ENCODE measurements at places on chromosomes 2 and 18.

GRCh38 chr2:53646788-53647187, 120.8 kb upstream of the CHAC2 start:
- H3K4me3 ChIP-seq, result no peak overlapping the region
- no peaks in the 10 kb centered on the region for H3K27me3 ChIP-seq
- no peak for DNase-seq
- H3K36me3 ChIP-seq, result no peaks in the 10 kb centered on the region
- no peaks in the 10 kb centered on the region for H3K4me1 ChIP-seq

DNA sequence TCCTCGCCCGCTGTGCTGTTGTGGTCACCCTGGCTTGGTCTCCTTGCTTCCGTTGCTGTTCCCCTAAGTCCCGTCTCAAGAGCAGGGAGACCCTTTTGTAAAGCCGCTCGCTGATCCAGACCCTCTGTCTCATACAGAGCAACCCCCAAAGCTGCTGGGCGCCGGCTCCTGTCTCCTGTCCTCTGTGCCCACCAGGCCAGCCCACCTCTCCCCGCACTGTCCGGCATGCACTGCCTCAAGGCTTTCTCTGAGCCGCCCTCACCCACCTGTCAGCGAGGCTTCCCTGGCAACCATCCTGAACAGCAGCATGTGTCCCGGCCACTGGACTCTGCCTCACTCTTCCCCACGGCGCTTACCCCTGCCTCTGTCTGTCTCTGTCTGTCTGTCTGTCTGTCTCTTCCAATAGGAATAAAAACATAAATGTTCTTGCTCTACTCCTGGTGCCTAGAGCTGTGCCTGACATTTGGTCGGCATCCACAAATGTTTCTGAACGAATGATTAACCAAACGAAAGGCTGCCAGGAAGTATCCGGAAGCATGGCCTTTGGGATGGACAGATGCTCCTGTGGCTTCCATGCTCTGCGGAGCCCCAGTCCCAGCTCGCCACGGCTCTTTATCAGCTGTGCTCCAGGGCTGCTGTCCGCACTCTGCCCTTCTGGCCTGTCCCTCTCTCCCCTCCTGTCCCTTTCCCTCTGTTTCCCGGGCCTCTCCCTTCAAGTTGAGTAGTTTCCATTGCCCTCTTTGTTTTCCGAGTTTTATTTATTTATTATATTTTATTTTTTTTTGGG, 7.8 kb downstream of the COLEC11 start:
- H3K4me1 ChIP-seq, result peaks cover 14% of the 10 kb centered on the region
- DNase-seq, result no peak

DNA sequence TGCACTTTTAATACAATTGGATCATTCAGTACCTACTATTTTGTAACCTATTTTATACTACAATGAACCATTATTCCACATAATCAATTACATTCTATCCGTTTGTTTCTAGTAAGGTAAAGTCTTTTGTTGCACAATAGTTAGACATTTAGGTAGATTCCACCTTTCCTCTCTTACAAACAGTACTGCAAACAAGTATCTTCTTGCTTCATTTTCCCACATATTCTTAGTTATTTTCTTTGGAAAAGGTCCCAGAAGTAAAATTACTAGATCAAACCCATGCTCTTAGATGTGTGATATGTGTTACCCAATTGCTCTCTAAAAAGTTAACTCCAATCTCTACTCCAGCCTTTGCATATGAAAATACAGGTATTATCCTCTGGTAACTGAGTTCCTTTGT, 49.6 kb downstream of the SPIRE1 start:
- no peak overlapping the region for H3K27ac ChIP-seq
- H3K27me3 ChIP-seq, result no peaks in the 10 kb centered on the region

- H3K4me3 ChIP-seq, result no peak overlapping the region
- H3K27me3 ChIP-seq, result no peaks in the 10 kb centered on the region
- H3K4me1 ChIP-seq, result no peaks in the 10 kb centered on the region
- no peaks in the 10 kb centered on the region for H3K36me3 ChIP-seq
- DNase-seq, result no peak
- H3K27ac ChIP-seq, result no peak overlapping the region
These were observed 16.9 kb downstream of the EML6 start for GRCh38 chr2:54740333-54740732.

DNA sequence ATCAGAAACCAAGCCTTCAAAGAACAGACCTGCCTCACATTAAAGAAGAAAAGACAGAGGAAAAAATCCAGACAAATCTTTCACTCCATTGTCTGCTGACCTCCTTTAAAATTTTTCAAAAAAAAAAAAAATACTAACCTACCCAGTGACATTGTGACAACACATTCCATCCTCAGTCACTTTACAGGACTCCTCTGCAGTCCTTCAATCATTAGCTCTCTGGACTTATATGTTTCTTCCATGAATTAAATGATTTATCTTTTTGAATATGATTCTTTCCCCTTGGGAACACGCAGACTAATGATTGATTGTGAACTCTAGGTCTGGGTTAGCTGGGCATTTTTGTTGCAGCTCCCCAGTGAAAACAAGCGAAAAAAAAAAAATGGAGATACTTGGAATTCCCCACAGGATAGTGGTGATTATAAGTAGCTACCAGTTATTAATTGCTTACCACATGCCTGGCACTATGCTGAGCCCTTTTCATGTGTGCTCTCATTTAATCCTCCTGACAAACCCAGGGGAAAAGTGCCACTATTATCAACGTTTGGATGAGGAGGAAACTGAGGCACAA, 261.3 kb upstream of the NCKAP5 start:
- no peak for DNase-seq
- H3K4me3 ChIP-seq, result no peak overlapping the region
- H3K4me1 ChIP-seq, result no peaks in the 10 kb centered on the region
- H3K27ac ChIP-seq, result no peak overlapping the region
- H3K27me3 ChIP-seq, result peaks cover 11% of the 10 kb centered on the region
- no peaks in the 10 kb centered on the region for H3K36me3 ChIP-seq

- no peaks in the 10 kb centered on the region for H3K36me3 ChIP-seq
- H3K27me3 ChIP-seq, result peaks cover 2% of the 10 kb centered on the region
- no peak overlapping the region for H3K27ac ChIP-seq
- H3K4me1 ChIP-seq, result no peaks in the 10 kb centered on the region
These were observed 220.6 kb upstream of the COPS8 start for GRCh38 chr2:236865052-236865451.

DNA sequence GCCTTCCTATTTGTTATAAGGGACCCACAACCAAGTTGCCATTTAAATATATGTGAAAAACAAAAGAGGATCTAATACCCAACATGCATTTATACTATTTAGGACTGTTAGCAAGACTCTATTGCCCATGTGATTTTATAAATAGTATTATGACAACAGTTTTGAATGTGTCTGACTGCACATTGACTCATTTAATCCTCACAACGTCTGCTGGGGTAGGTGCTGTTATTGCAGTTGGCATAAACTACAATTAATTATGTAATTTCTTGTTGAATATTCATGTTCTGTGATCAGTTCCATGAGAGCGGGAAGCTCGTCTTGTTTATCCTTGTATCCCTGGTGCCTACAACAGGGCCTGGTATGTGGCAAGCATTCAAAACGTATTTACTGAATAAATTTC, 53.7 kb downstream of the SH2D6 start:
- H3K4me1 ChIP-seq, result no peaks in the 10 kb centered on the region
- H3K36me3 ChIP-seq, result no peaks in the 10 kb centered on the region
- H3K27me3 ChIP-seq, result no peaks in the 10 kb centered on the region
- H3K4me3 ChIP-seq, result no peak overlapping the region
- no peak for DNase-seq

DNA sequence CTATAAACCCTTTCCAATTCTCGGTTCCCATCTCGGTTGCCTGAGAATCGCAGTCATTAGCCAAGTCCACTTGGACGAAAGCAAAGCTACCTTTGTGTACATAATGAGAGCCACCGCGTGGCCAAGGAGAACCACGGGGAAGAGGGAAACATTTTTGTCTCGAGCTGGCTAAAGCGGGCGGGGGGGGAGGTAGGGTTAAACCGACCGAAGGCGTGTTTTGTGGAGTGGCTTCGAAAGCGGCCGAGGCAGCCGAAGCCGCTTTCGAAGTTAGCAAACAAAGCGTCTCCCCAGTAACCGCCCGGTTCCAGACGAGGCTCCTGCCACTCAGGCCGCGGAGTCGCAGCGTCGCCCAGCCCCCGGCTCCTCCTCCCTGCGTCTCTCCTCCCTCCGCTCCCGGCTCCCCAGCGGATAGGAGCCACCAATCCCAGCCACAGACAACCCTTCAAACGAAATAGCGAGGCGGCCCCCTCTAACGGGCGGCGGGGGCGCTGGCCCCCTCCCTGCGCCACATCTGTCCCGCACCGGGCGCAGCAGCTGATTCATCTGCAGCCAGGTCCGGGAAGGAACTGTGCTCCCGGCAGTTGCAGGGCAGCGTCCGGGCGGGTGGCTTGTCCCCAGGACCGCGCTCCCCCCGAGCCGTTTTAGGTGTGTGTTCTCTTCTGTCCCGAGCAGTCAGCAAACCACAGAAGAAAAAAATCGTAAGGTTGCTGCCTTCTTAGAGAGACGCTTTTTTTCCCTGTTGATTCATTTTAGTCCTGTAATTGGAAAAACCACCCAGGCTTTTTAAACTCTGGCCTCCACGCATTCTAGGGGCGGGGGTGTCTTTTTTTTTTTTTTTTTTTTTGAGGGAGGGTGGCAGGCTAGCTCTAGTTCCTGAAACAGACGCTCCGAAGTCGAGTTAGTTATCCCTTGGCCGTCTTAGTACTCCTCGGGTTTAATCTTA, 1.8 kb upstream of the TGIF1 start:
- H3K4me1 ChIP-seq, result peaks cover 30% of the 10 kb centered on the region
- H3K27ac ChIP-seq, result peak overlapping the region; percentile 98
- H3K36me3 ChIP-seq, result peaks cover 13% of the 10 kb centered on the region
- no peaks in the 10 kb centered on the region for H3K27me3 ChIP-seq
- peak overlapping the region; percentile 89 for H3K4me3 ChIP-seq
- peak; percentile 90 for DNase-seq

GRCh38 chr18:78973357-78974083, 6.1 kb upstream of the SALL3 start:
- H3K4me1 ChIP-seq, result peaks cover 16% of the 10 kb centered on the region
- H3K27me3 ChIP-seq, result peaks cover 66% of the 10 kb centered on the region
- DNase-seq, result no peak
- no peaks in the 10 kb centered on the region for H3K36me3 ChIP-seq

DNA sequence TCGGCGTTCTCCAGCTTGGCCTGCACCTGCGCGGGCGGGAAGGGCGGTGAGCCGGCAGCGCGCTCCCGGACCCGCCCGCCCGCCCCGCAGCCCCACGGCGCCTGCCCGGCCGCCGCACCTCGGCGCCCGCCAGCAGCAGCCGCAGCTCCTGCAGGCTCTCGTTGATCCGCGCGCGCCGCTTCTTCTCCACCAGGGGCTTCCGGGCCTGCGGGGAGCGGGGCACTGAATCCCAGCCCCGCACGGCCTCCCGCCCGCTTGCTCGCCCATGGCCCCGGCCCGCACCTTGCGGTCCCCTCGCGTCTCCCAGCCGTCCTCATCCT, 335 bp downstream of the HES6 start:
- H3K36me3 ChIP-seq, result no peaks in the 10 kb centered on the region
- H3K4me1 ChIP-seq, result peaks cover 6% of the 10 kb centered on the region
- no peak overlapping the region for H3K27ac ChIP-seq
- DNase-seq, result peak; percentile 25

DNA sequence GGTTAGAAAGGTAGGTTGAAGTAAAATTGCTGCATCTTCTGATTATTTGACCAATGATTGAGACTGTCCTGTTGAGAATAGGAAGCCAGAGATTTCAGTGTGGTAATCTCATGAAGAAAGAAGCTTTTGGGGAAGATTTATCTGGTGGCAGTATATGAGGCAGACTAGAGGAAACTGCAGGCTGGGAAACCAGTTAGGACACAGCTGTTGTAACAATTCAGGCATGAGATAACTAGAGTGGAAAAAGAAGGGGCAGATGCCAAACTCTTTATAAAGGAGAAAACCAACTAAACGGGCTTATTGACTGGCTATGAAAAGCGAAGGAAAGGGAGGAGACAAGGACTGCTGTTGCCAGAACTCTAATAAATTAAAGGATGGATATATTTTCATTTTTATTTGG, 155.6 kb downstream of the TTC27 start:
- DNase-seq, result no peak
- H3K27me3 ChIP-seq, result no peaks in the 10 kb centered on the region
- H3K27ac ChIP-seq, result no peak overlapping the region
- H3K36me3 ChIP-seq, result peaks cover 72% of the 10 kb centered on the region

DNA sequence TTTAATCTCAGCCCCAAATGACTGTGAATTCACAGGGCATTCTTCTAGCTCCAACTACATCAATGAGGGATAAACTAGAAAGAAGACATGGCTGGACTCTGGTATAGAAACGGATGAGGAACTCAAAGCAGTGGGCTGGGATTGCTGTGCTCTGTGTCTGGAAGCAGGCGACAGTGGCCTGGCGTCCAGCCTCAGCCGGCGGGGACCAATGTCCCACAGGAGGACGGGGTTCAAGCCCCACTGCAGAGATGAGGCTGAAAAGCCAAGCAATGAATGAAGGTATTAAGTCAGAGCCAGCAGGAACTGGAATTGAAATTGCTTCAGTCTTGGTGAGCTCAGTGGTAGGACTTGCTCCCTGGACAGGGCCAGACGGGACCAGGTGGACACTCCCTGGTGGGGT, 24.3 kb upstream of the BOK start:
- DNase-seq, result no peak
- H3K27ac ChIP-seq, result no peak overlapping the region
- H3K36me3 ChIP-seq, result no peaks in the 10 kb centered on the region
- no peak overlapping the region for H3K4me3 ChIP-seq

DNA sequence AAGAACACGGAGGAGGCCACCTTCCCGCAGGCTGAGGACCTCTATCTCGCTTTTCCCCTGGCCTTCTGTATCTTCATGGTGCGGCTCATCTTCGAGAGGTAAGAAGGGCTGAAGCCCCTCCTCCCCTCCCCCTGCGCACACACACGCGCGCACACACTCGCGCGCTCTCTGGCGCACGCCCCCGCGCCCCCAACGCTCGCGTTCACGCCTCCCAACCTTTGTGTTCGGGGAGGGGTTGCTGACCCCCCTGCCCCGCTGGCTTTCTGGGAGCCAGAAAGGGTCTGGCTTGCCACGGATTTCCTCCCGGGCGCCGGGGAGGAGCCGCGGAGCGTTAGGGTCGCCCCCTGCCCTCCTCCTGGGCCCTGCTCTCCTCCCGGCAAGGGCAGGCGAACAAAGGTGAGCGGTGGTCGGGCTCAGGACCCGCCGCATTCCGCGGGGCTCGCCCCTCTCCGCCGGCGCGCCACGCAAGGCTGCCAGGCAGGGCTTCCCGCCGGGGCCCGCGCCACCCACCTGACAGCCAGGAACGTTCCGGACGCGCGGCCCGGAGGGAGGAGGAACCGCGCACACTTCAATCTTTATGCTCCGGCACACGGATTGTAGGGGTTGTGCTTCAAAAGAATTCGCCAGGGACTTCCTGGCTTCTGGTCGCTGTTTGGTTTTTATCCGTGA, 583 bp downstream of the CERS6 start:
- no peak overlapping the region for H3K4me3 ChIP-seq
- no peaks in the 10 kb centered on the region for H3K27me3 ChIP-seq
- peaks cover 38% of the 10 kb centered on the region for H3K4me1 ChIP-seq
- peak overlapping the region; percentile 59 for H3K27ac ChIP-seq
